ENCODE measurements at places on chromosomes 3 and 15. TPM values are rescaled to one million over a fixed set of nuclear protein-coding genes. Genes with fewer than 3 reads are reported as not detected.

The ADGRG7 gene
- total RNA-seq, result not detected

The ZNF106 gene
- 7.2 TPM for total RNA-seq

The USP19 gene
- 23.6 TPM for total RNA-seq

The GRAMD2A gene
- total RNA-seq, result 0.12 TPM

The KBTBD13 gene
- total RNA-seq, result not detected

The ISG20 gene
- 32.2 TPM for total RNA-seq

The AMIGO3 gene
- total RNA-seq, result 0.17 TPM

The GABRA5 gene
- total RNA-seq, result 102 TPM

The SV2B gene
- 0.08 TPM for total RNA-seq

The CDHR4 gene
- total RNA-seq, result 0.22 TPM

The GABRB3 gene
- 82.7 TPM for total RNA-seq

The ASB14 gene
- total RNA-seq, result not detected

The GATM gene
- 2.2 TPM for total RNA-seq

The CHL1 gene
- total RNA-seq, result not detected

The LRRC28 gene
- 17.1 TPM for total RNA-seq

The FAM43A gene
- total RNA-seq, result 20.1 TPM

The GOLGA8J gene
- 0.12 TPM for total RNA-seq

The DNAH1 gene
- 0.81 TPM for total RNA-seq

The SLCO3A1 gene
- 23.5 TPM for total RNA-seq

The CAND2 gene
- 0.41 TPM for total RNA-seq

The ANKRD63 gene
- total RNA-seq, result 0.40 TPM

The FAN1 gene
- 9.9 TPM for total RNA-seq

The GPR149 gene
- not detected for total RNA-seq

The GABRG3 gene
- not detected for total RNA-seq

The BCL6 gene
- total RNA-seq, result 13.4 TPM

The CHRD gene
- total RNA-seq, result not detected

The TRIM42 gene
- total RNA-seq, result not detected

The ARHGEF3 gene
- 8.9 TPM for total RNA-seq

The COL7A1 gene
- 149 TPM for total RNA-seq

The CATSPER2 gene
- 0.56 TPM for total RNA-seq

The PTX3 gene
- total RNA-seq, result 1.0 TPM

The CLDN1 gene
- 22.6 TPM for total RNA-seq

The ADAMTSL3 gene
- total RNA-seq, result 0.19 TPM

The IL17RB gene
- total RNA-seq, result 0.83 TPM

The PATL2 gene
- total RNA-seq, result not detected

The PLSCR5 gene
- not detected for total RNA-seq

The ST3GAL6 gene
- 1.2 TPM for total RNA-seq

The ALG3 gene
- 75.5 TPM for total RNA-seq

The TPRG1 gene
- 0.14 TPM for total RNA-seq

The RBPMS2 gene
- 8.3 TPM for total RNA-seq

The CLDN18 gene
- not detected for total RNA-seq

The PPM1L gene
- 0.73 TPM for total RNA-seq

The RNU6-1 gene
- total RNA-seq, result not detected

The TMPRSS7 gene
- total RNA-seq, result 0.08 TPM

The AMT gene
- 0.73 TPM for total RNA-seq

The P2RY1 gene
- 0.50 TPM for total RNA-seq

The LRTM1 gene
- not detected for total RNA-seq

The IMPG2 gene
- total RNA-seq, result not detected

The PPP1R14D gene
- 0.33 TPM for total RNA-seq

The ACTR8 gene
- total RNA-seq, result 17.4 TPM

The WDR93 gene
- 0.25 TPM for total RNA-seq
